IMR-90 (cell line): ENCODE measurements at places on chromosomes 6 and 20. TPM values are rescaled to one million over a fixed set of nuclear protein-coding genes. Genes with fewer than 3 reads are reported as not detected.

DNA sequence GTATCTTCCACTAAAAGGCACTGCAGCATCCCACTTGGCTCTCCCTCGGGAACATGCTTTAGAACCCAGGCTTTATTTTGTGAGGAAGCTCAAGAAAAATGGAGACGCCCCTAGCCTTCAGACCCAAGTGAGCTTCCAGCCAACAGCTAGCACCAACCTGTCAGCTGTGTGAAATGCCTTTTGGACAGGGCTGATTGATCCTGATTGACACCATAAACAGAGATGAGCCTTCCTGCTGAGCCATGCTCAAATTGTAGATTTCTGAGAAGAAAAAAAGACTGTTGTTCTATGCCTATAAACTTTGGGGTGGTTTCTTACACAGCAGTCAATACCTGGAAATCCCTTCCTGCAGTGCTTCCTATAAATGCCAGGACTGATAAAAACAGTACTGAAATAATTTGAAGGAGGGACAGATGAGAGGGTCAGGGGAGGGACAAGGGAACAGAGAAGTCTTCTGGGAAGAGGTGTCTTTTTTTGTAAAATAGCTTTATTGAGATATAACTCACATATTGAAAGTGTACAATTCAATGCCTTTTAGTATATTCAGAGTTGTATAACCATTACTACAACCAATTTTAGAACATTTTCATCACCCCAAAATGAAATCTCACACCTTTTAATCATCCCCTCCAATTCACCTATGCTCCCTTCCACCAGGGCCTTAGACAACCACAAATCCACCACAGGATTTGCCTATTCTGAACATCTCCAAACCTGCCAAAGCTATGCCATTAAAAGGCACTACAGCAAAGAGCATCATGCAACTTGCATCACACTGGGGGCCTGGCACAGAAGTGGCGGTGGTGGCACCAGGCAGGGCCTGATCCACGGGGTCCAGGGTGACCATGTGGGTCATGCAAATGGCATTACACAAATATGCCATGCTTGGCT, 2.7 kb upstream of the STK4 start:
- DNase-seq: no peak

DNA sequence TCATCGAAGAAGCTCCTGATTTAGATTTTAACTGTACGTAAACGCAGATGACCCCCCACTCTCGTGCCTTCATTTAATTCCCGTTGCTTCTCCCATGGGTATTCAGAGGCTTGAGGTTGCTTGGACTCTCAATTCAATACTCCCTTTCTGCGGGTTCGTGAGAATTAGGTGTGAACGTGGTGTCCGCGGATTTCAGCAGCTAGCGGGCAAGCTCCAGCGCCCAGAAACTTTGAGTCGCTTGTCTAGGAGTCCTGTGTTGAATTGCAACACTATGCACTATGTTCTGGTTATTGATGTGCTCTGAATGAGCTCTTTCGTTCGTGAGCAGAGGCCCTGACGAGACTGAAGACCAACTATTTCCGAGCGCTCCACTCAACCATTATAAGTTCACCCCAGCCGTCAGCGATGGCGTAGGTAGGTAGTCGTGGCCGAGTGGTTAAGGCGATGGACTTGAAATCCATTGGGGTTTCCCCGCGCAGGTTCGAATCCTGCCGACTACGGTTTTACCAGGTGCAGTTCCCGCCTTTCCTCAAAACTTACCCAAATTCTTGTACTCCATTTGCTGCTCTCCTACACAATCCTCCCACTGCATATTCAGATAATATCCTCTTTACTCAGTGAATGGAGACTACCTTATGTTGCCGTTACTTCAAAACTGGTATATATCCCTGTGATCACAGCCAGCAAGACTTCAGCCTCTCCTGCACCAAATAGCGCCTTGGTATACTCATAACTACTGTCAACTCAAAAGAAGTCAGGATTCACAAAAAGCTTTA, 72.6 kb upstream of the ZNF184 start:
- DNase-seq: peak; percentile 76

- DNase-seq: peak; percentile 30
These were observed 7.6 kb upstream of the HLA-DRA start for GRCh38 chr6:32432050-32432450.

The ARMH2 gene
- total RNA-seq: not detected in 2 replicates

GRCh38 chr20:57440678-57441509, 49.7 kb downstream of the RBM38 start:
- DNase-seq: peak; percentile 66

The TTBK1 gene
- total RNA-seq: under 0.01 TPM in 1 of 2 replicates, not detected in the other

- DNase-seq: no peak
These were observed 1.7 kb downstream of the PPDPF start for GRCh38 chr20:63522091-63522868.

- no peak for DNase-seq
These were observed 3.7 kb downstream of the WFDC5 start for GRCh38 chr20:45111285-45111684.

The PDCD2 gene
- 46.1 and 50.3 TPM in 2 replicates for total RNA-seq

DNA sequence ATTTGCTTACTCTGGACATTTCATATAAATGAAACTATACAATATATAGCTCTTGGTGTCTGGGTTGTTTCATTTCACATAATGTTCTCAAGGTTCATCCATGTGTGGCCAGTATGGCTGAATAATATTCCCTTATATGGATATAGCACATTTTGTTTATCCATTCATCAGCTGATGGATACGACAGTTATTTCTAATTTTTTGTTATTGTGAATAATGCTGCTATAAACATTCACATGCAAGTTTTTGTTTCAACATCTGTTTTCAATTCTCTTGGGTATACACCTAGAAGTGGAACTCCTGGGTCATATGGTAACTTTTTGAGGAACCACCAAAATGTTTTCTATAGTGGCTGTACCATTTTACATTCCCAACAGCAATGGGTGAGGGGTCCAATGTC, 101.1 kb downstream of the CDK19 start:
- peak; percentile 81 for DNase-seq

DNA sequence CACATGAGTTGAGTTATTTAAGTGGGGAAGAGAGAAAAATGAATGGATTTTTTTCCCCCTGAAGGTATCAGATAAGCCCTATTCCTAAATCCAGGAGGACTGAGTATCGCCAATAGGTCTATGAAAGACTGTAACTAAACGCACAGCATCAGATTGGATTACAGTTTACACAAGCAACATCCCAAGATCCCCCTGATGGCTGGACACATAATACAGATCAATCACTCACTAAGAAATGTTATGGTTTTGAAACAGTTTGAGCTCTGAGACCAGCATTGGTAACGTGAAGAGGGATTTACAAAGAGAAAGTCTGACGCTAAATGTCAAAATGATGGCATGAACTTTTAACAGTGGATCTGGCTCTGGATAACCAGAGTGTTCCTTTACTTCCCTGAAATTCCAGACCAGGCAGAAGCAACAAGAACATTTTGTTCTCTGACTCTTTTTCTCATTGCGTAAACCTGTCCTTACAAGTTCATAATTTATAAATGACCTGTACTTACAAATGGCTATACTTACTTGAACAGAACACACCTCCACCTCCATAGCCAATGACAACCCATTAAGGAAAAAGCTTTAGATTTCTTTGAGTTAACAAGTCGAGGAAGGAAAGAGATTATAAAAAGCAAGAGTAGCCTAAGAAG, 131.8 kb upstream of the BEND3 start:
- no peak for DNase-seq

GRCh38 chr20:8587251-8587650, 455.2 kb downstream of the PLCB1 start:
- DNase-seq: no peak

The HDGFL1 gene
- not detected in 2 replicates for total RNA-seq

- DNase-seq: no peak
These were observed 222.2 kb downstream of the BTBD9 start for GRCh38 chr6:38417521-38417920.

- peak; percentile 49 for DNase-seq
These were observed 24.7 kb downstream of the TTLL9 start for GRCh38 chr20:31894980-31895675.

- no peak for DNase-seq
These were observed 33.8 kb upstream of the PMEPA1 start for GRCh38 chr20:57743450-57744095.

The SLC23A2 gene
- total RNA-seq: 10.2 and 11.1 TPM in 2 replicates

The OARD1 gene
- total RNA-seq: 2.3 and 5.6 TPM in 2 replicates

DNA sequence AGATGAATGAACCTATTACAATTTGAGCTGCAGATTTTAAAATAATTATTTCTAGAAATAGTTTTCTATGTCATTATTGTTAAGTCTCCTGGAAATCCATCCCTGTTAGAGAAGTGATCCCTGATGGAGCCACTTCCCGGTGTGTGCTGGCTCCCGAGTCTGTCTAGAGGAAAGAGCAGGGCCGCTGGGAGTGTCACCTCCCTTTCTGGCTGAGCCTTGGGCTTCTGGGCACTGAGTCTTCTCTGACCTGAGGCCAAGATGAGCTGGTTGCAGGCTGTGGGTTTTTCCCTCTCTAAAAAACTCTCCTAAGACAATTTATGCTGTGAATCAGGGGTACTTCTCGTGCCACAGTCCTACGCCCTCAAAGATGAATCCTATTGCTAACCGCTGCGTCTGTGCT, 28.8 kb upstream of the TCFL5 start:
- no peak for DNase-seq

- DNase-seq: no peak
These were observed 11.4 kb upstream of the SIRT5 start for GRCh38 chr6:13563009-13563408.

DNA sequence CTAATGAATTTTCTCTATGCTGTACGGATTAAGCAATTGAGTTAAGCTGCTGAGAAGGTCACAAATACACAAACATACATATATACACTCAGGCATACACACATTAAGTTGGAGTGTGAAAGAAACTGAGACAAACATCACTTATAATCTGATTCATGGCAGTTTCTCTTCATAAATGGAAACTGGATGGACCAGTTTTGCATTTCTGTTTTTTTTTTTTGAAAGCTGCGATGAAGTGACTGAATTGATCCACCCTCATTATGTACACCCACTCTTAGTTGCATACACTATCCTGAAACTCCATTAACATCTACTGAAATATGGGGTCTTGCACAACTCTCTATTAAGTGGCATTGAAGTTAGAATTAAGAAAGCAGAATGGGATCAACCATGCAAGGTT, 32.9 kb upstream of the TENT5A start:
- no peak for DNase-seq

DNA sequence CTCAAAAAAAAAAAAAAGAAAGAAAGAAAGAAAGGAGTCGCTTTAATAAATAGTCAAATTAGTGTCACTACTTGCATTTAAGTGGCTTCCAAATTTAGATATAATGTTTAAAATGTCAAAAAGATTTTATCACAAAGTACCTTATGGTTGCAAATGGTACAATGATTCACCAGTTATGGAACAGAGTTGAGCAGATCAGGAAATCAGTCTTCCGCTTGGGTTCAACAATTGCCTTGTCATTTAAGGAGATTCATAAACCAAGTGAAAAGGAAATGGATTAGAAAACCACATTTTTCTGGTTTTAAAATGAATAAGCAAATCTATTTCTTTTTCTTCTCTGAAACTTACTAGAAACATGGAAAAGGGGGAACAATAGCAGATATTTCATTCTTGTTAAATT, 94.8 kb upstream of the PTPRT start:
- DNase-seq: no peak

DNA sequence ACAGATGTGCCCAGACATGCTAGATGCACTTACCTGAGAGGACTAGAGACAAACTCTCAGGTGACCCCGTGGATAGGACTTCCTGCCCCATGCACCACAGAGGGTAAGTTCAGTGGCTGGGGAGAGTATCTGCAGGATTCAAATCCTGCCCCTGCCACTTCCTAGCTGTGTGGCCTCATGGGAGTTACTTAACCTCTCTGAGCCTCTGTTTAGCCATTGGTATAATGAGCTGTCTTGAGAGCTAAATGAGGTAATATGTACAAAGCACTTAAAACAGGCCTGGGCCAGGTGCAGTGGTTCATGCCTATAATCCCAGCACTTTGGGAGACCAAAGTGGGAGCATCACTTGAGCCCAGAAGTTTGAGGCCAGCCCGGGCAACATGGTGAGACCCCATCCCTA, 59.3 kb downstream of the GRM4 start:
- no peak for DNase-seq

- DNase-seq: peak; percentile 91
These were observed 313.3 kb downstream of the RNGTT start for GRCh38 chr6:88650029-88650619.

GRCh38 chr6:108009894-108010293, 51.9 kb upstream of the SEC63 start:
- no peak for DNase-seq

- DNase-seq: no peak
These were observed 27.6 kb upstream of the RIMS4 start for GRCh38 chr20:44837946-44838345.

DNA sequence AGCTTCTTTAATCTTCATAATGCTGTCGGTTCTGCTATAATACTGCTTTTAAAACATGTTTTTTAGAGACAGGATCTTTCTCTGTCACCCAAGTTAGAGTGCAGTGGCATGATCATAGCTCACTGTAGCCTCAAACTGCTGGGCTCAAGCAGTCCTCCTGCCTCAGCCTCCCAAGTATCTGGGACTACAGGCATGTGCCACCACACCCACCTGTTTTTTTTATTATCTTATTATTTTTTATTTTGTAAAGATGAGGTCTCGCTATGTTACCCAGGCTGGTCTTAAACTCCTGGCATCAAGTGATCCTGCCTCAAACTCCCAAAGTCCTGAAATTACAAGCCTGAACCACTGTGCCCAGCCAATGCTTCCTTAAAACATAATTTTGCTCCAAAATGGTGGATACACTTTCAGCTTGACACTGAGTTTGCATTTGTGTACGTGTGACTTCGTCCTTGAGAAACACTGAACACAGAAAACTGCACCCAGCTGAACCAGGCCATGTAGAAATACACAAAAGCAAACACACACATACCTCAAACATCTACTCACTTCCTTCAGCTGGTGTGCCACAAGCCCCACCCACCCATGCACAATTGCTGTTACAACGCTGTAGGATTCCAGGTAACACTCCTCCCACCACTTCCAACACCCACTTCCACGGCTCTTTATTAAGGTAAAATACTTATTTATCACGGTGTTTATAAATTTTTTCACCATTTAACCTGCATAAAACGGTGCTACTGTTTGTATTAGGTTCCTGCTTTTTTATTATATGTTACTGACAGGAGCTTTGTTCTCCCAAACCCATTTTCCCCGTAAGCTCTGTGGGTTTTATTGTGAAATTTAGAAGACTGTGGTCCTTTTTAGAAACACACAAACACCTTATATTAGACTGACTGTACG, 109.1 kb downstream of the TSHZ2 start:
- peak; percentile 27 for DNase-seq

DNA sequence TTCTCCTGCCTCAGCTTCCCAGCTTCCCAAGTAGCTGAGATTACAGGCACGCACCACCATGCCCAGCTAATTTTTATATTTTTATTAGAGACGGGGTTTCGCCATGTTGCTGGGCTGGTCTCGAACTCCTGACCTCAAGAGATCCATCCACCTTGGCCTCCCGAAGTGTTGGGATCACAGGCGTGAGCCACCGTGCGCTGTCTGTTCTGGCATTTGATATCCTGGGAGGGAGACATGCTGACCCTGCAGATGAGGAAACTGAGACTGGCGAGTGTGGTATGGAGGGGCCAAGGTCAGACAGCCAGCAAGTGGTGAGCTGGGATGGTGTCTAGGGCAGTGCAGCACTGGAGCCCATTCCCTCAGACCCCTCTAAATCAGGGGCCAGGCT, 44.6 kb downstream of the SRC start:
- DNase-seq: no peak

The SRSF6 gene
- total RNA-seq: 72.4 and 74.2 TPM in 2 replicates

GRCh38 chr6:21971541-21971940, 325.3 kb downstream of the PRL start:
- peak; percentile 64 for DNase-seq
